ENCODE measurements at places on chromosomes 7 and 10.

DNA sequence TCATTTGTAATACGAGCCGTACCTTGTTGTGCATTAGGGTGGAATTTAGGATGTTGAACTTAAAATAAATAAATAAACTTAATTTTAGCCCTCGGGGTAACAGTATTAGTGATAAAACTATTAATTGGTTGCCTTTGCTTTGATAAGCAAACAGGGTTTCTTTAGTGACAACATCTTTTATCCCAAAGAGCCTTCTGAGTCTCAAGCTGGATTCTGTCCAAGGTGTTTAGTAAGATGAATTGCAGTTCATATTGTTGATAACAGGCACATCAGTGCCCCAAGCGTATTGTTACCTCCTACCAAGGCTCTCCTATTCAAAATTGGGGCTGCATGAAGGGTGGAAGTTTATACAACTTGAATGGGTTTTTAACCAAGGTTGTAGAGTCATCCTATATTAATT lies 144.4 kb upstream of the CELF2 start:
- no peak for DNase-seq

GRCh38 chr7:226281-226895 lies 34.0 kb downstream of the FAM20C start:
- DNase-seq = no peak

- no peak for DNase-seq
Measured at GRCh38 chr7:103887853-103888602, 101.4 kb downstream of the RELN start.

- no peak for DNase-seq
Measured at GRCh38 chr10:86258499-86258898, 108.1 kb downstream of the GRID1 start.

DNA sequence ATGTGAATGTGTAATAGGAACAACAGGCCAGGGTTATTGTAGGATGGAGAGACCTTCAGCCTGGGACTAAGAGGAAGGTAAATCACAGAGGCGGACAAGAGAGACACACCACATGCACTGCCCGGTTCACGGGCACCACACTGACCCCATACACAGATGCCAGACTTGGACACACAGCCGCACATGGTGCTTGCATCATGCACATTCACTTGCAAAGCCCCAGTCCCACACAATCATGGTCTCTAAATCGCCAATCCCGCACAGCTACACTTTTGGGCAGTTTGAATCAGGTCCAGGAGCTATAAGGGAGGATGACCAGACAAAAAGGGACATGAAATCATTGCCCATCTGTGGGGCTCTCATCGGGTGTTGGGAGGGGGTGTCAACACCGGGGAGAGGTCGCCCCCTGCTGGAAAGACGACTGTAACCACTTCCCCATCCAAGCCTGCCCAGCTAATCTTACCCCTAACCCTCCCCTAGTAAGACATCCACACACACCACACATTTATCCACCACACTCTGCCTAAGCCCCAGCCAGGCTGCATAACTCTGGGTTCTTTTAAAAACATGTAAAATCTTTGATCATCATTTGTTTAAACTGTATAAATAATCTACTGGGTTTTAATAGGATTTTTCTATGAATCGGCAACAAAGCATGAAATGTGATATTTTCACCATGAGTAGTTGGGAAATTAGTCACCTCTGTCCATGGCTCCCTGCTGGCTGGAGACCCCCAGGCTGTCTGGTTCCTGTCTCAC lies 40.5 kb upstream of the SLF2 start:
- DNase-seq = peak; percentile 43

DNA sequence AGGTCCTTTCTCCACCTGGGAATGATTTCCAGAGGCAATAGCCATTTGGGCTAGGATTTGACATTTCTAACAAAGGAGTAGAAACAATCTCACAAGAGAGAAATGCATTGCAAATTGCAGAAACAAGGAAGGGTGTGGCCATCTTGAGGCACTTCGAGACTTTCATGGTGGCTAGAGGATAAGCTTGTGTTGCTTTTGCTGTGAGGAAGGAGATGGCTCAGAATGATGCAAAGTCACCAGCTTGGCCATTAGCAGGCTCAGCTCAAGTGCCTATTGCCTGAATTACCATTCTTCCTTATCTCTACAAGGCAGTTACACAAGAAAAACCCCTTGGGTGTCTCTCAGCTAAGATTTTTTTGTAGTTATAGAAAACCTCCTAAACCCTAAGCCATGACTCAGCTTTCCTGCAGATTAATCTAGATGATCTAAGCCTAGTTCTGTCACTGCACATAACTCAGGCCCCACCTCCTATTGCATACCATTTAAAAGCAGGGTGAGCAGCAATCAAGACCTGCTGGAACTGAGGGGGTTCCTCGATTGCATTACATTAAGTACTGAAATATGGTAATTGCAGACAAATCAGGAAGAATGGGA lies 683.1 kb downstream of the NRG3 start:
- no peak for DNase-seq

GRCh38 chr10:31272841-31273240 lies 46.2 kb upstream of the ZEB1 start:
- no peak for DNase-seq

DNA sequence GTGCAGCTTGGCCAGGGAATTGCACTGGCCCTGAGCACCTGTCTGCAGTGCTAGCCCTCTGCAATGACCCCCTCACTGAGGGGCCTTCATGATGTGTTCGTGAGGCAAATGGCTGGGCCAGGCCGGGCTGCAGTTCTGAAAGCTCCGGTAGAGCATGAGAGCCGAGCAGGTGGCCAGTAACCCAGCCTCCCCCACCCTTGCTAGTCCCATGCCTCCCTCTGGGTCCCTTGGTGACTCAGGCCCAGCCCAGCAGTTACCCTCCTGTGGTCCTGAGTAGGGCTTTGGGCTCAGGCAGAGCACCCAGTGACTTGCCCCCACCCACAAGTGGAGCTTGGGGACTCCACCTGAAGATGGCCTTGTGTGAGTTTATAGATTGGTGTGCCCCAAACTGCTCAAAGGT lies 16.1 kb upstream of the CSGALNACT2 start:
- DNase-seq = no peak

GRCh38 chr7:87413951-87414793 lies 61.3 kb downstream of the ABCB4 start:
- no peak for DNase-seq

DNA sequence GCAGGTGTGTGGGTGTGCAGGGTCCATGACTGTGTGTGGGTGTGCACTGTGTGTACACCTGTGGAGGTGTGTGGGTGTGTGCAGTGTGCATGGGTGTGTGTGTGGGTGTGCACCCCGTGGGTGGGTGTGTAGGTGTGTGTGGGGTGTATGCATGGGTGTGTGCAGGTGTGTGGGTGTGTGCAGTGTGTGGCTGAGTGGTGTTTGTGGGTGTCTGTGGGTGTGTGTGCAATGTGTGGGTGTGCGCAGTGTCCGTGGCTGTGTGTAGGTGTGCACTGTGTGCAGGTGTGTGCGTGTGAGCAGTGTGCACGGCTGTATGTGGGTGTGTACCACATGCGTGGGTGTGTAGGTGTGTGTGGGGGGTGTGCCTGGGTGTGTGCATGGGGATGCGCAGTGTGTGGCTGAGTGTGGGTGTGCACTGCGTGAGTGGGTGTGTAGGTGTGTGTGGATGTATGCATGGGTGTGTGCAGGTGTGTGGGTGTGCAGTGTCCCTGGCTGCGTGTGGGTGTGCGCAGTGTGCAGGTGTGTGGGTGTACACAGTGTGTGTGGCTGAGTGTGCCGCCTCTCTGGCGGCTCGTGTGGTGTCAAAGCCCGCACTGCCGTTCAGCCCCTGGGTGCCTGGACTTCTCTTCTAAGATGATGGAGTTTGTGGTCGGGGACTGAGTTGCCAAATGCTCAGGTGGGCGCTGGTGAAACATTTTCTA lies 208.3 kb downstream of the DNAJB6 start:
- DNase-seq = no peak

- no peak for DNase-seq
Measured at GRCh38 chr10:43694526-43694925, 45.8 kb upstream of the ZNF32 start.

DNA sequence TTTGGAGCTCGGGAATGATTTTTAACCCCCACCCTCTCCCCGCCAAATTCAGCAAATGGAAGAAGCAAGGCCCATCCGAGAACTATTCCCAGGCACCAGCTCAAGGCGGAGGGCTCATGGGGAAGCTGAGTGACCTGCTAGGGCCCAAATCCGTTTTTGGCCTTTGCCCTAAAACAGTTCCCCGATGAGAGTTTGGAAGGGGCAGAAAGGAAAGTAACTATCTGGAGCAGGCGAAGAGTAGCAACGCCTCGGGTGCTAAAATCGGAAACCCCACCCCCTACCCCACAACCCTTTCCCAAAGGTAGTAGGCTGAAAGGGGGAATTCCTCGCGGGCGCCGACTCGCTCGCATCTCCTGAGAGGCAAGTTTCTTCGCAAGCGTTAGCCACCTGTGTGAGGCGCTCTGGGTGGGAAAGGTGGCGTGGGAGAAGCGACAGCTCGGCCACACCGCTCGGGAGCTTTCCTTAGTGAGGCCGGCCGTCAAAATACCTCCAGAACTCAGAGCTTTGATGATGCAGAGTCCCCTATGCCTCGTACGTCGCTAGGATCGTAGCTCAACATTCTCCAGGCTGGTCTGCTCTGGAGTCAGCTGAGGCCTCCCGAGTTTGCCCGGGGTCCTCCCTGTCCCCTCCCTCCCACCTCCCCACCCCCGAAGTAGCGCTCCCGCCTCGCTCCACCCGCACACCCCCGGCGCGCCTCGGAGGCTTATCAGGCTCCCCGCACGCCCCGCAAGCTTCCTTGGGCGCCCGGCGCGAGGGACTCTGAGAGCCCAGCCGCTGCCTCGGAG lies 642 bp upstream of the PRKG1 start:
- DNase-seq = no peak

GRCh38 chr7:24910551-24911212 lies 69.3 kb downstream of the OSBPL3 start:
- DNase-seq = no peak

GRCh38 chr7:115844857-115845256 lies 185.7 kb downstream of the TFEC start:
- no peak for DNase-seq

GRCh38 chr7:48637382-48637781 lies 287.0 kb upstream of the CDC14C start:
- DNase-seq = no peak

DNA sequence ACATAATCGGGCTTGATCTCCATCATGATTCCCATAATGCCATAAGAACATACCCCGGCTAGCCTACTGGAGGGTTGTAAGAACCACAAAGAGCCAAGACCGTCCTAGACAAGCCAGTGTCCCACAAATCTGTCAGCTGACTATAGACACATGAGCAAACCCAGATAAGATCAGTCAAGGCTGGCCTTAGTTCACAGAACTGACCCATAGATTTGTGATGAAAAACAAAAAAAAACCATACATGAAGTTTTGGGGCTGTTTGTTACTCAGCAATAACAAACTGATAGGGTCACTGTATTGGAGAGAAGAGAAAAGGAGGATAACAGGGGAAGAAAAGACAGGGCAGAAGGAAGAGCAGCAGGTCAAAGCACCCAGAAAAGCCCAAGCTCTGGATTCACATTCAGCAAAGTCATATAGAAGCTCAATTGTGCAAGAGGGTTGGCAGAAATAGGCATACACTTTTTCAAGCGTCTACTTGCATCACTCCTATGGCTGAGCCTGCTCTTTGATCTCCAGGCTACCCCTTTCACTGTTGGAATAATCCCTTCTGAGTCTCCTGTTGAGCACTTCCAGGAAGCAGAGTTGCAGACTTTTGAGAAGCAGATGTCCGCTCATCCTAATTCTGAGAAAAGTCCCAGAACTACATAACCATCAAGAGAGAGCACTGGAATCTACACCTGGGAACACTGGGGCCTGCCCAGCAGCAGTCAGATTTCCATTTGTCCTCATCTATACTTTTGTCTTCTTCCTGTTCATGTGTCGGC lies 122.0 kb upstream of the HABP2 start:
- no peak for DNase-seq

DNA sequence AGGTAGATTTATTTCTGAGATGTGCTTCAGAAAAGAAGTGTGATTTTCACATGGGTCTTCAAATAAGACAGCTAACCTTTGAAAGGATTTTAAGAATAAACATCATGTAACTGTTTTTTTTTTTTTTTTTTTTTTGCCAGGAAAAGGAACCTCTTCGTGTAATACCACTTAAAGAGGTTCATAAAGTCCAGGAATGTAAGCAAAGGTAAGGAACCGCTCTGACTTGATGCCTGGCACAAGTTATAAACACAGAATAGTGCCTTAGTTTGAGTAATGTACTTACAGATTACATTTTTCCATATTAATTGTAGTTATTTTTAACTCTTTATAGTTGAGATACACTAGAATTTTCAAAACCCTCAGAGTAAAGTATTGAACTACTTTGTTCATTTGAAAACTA lies 30.4 kb upstream of the ARMS2 start:
- no peak for DNase-seq

- no peak for DNase-seq
Measured at GRCh38 chr10:75858339-75858738, 426.9 kb downstream of the LRMDA start.

- no peak for DNase-seq
Measured at GRCh38 chr10:79328737-79329504, 18.3 kb upstream of the PPIF start.

- no peak for DNase-seq
Measured at GRCh38 chr7:53272081-53272480, 236.6 kb downstream of the POM121L12 start.

- DNase-seq = no peak
Measured at GRCh38 chr10:92627845-92628480, 35.0 kb downstream of the KIF11 start.

- DNase-seq = no peak
Measured at GRCh38 chr7:44398511-44398911, 73.1 kb upstream of the CAMK2B start.

DNA sequence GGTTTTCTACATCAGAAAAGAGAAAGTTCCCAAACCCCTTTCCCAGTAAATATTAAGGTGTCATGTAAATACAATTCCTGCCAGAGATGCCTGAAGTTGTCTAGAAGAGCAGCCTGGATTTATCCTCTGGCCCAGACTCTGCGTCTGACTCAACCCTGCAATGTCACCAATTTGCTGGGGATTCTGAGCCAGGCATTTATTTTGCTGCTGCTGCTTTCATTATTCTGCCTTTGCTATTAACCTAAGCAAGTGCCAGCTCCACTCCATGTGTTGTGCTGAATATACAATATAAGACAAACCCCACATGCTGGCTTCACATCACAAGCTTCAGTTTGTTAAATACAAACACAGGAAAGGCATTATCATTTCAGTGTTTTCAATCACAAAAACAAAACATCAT lies 59.1 kb downstream of the ELAPOR2 start:
- no peak for DNase-seq

DNA sequence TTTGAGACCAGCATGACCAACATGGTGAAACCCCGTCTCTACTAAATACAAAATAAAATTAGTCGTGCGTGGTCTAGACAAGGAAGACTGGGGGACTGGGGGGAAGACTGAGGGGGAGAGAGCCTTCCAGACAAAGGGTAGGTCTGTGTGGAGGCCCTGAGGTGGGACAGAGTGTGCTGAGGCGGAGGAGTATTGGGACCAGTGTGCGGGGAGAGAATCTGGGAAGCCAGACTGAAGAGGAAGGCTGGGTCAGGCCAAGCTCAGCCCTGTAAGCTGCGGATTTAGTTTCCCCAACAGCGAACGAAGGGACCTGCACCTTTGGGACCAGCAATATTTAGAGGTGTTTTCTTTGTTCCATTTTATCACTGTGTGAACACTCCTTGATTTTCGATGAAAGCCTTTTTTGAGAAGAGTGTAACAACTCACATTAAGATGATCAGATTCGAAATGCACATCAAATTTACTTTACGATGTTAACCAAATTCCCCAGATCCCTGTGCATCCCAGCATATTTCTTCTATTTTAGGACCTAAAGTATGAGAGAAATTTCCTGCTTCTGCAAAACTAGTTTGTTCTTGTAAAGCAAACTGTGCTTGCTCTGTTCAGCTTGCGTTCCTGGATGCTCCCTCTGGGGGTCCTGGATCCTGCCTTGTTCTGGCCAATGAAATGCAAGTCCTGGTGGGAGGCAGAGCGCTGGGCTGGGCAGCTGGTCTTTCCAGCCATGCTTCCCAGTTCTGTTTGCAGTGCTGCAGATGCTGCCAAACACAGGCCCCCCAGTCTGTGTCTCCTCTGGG lies 39.4 kb downstream of the PLAU start:
- no peak for DNase-seq
